B cell (primary cell): ENCODE measurements at places on chromosomes 2 and 18. TPM values are rescaled to one million over a fixed set of nuclear protein-coding genes. Genes with fewer than 3 reads are reported as not detected.

The RAX gene
- not detected in 2 replicates for total RNA-seq

The ALPP gene
- not detected in 2 replicates for total RNA-seq

The UGT1A4 gene
- not detected in 2 replicates for total RNA-seq

The DSC3 gene
- total RNA-seq: not detected in 2 replicates

The ANKRD36C gene
- total RNA-seq: 103 and 107 TPM in 2 replicates

The CHST10 gene
- total RNA-seq: 9.9 and 10.7 TPM in 2 replicates

The IGFBP5 gene
- not detected in 2 replicates for total RNA-seq

The TTN gene
- total RNA-seq: 46.4 and 52.7 TPM in 2 replicates

The IL36G gene
- not detected in 2 replicates for total RNA-seq

The CYP27C1 gene
- total RNA-seq: not detected in 2 replicates

The IL1RN gene
- not detected in 2 replicates for total RNA-seq

The COLEC11 gene
- total RNA-seq: not detected in 2 replicates

- no peak for DNase-seq
These were observed 100.5 kb upstream of the ODC1 start for GRCh38 chr2:10548626-10549025.

- DNase-seq: no peak
These were observed 21.4 kb downstream of the SP3 start for GRCh38 chr2:173943738-173944137.

GRCh38 chr2:187078297-187078696 lies 229.3 kb upstream of the ZSWIM2 start:
- no peak for DNase-seq

GRCh38 chr2:98881153-98881650 lies 54.8 kb downstream of the CRACDL start:
- no peak for DNase-seq

DNA sequence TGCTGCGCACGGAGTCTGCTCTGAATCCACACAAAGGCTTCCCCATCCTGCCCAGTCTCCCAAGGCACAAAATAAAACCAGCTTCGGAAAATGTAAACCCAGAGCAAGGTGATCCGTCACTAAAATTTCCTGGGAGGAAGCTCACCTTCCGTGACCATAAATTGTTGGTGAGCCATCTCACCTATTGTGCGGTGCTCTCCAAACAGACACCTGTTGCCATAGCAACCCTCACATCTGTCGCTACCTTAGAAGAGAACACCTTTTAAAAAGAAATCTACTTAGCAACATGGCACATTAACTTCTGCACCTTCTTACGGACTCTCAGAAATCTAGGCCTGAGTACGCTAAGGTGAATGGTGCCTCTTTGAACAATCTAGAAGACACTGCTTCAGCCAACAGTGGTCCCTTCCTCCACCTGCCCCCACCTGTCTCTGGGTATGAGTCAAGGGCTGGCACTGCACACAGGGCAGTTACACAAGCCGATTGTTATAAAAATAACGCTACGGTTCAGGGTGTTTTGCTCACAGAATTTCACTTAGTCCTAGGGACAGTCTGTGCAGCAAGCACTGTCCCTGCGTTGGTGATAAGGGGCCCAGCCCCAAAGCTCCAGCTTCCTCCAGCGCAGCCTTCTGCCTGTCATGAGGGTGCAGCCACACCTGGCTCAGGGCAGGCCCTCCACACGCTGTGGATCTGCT lies 114.9 kb upstream of the ID2 start:
- no peak for DNase-seq

GRCh38 chr2:238418196-238418998 lies 8.3 kb upstream of the ASB1 start:
- no peak for DNase-seq

GRCh38 chr2:203018181-203018580 lies 3.5 kb downstream of the NBEAL1 start:
- no peak for DNase-seq

DNA sequence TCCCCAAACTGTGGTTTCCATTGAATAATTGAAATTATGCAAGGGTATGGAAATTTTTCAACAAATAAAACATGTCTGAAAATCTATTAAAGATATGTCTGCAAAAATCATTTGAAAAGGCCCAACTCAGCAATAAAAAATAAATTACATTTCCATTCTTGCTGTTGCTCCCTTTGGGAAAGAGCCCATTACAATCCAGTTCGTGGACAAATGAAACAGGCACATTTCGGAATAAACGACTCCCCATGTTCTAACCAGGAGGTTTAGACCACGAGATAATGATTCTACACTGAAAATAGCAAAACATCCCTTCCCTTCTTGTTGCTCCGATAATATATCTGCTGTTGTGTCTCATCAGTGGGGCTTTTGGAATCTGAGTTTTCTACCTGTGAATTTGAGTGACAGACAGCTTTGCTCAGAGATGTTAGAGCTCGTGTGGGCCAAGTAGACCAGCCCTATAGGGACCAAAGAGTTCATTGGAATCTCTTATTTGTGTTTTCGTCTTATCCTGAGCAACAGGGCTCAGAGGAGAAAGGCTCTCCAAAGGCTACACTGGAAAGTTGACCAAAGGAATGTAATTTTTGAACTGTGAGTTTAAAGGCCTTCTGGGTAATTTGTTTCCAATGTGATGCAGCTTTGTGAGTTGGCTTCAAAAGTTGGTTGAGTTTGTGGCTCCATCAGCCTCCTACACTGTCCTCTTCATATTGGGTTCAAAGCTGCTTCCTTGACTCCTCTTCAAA lies 119.5 kb downstream of the ACTR3 start:
- DNase-seq: no peak

DNA sequence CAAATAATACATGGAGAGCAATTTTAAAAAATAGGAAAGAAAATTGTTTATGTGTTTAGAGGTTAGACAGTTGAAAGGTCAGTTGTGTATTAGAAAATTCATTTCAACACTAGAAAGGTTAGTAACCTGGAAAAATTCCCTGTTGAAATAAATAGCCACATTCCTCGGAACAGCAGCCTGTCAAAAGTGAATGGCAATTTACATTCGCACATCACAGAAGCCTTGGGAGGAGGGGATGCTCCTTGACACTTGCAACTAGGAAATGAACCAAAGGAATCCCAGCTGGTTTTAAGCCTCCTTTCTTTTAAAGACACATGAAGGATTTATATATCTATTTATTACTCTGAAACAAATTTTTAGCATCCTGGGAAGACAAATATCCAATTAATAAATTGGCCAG lies 653.5 kb upstream of the LRRTM4 start:
- DNase-seq: no peak

DNA sequence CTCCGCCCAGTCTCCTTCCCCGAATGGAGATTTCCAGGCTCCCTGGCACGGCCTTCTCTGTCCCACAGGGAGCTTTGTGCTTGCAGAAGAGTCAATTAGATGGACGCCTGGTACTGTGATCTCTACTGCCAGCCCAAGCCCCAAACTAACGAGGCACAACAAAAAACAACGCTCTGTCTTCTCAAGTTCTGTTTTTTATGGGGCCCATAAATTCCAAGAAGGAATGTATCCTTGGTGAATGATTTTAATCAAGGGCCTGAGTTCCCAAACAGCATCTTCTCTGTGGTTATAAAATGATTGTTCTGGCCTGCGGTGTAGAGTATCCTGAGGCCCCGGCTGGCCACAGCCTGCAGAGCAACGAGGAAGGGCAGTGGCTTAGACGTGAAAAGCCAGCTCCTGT lies 219.5 kb downstream of the CLIP4 start:
- no peak for DNase-seq

- no peak for DNase-seq
These were observed 111.6 kb downstream of the AGAP1 start for GRCh38 chr2:235605312-235606003.

- DNase-seq: no peak
These were observed 3.8 kb downstream of the PPP1CB start for GRCh38 chr2:28755421-28755820.

GRCh38 chr2:42270757-42271156 lies 90.3 kb downstream of the COX7A2L start:
- no peak for DNase-seq

- DNase-seq: no peak
These were observed 145.0 kb downstream of the CLIP4 start for GRCh38 chr2:29260142-29260772.

DNA sequence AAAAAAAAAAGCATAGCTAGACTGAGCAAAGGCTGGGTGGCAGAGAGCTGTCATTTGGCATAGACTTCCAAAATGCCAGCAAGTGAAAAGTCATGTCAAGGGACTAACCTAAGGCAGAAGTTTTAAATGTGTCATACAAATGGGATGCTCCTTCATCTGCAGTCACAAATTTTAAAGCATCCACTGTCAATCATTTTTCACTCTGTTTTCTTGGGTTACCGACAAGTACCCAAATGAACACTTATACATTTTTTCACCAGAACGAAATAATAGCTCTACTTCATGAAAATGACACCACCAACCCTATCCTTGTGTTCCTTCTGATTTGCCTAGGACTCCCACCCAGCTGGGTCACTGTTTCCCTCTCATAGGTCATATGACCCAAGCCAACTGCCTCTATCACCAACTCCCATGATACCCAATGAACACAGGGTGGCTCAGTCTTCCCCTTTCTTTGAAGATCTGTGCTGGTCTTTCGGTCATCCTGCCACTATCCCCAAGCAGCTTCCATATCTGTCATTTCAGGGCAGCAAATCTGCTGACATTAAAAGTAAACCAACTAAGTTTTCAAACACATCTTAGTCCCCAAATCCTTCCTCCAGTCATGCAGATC lies 21.5 kb downstream of the KLF7 start:
- DNase-seq: no peak

DNA sequence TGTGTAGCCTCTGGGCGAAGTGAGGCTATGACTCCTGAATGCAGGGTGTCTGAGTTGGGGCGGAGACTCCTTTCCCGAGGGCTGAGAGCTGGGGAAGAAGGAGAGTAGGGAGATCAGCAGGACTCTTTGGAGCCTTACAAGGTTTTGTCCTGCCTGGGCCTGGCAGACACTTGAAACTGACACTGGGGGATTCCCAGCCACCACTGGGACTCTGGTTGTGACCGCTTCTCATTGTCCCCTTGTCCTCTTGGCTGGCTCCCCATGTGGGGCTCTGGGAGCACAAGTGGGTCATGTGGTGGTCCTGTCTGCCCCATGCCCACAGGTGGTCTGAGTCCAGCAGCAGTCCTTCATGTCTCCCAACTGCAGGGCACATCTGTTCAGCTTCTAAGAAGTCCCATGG lies 78.2 kb upstream of the MGAT4A start:
- no peak for DNase-seq

DNA sequence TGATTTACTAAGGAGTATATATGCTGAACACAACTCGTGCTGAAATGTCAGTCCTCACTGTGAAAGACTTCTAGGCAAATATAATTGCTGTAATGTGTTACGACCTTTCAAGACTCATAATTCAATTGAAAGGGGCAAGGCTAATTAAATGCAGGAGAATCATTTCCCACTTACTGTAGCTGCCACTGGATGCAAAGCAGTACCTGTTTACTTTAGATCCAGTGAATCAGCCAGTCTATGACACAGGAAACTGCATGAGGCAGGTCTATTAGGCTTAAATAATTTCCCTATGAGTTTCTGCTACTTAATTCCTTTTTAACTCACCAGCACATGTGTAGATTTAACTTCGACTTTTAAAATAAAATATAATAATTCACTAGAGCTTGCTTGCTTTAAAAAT lies 125.6 kb downstream of the CTNNA2 start:
- DNase-seq: no peak

GRCh38 chr2:74086021-74086420 lies 61.7 kb downstream of the BOLA3 start:
- DNase-seq: no peak

DNA sequence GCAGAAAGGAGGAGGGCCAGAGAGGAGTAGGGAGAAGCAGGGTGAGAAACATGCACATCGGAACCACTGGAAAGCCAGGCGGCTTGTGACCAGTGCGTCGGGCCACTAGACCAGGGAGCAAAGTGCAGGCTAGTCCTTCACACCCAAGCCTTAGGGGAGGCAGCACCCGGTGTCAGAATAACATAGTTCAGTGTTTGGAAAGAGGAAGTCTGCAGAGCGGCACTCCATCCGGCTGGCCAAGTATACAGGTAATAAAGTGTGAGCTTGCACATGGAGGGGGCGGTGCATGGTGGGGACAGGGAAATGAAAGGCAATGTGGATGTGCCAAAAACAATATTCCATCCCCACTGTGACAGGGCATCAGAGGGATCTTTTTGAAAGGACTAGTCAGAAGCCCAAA lies 69.7 kb downstream of the ZNF521 start:
- DNase-seq: no peak

GRCh38 chr18:53946594-53946993 lies 277.9 kb downstream of the MBD2 start:
- no peak for DNase-seq

- DNase-seq: no peak
These were observed 244.1 kb downstream of the GBX2 start for GRCh38 chr2:235923859-235924674.

DNA sequence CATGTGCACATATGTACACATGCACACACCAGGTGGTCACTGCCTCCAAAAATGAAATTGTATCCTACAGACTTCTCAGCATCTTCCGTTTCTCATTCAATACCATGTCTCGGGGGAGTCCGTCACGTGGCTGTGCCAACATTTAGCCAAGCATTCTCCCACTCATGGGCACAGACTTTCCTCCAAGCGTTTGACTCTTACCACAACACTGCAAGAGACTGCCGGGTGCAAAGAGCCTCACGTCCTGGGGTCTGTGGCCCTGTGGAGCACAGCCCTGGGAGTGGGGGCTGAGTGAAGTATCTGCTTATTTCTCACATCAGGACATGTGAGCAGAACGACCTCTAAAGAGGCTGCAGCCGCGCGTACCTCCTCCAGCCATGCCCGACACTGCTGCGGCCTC lies 28.0 kb downstream of the HDAC4 start:
- no peak for DNase-seq

GRCh38 chr18:60372596-60372995 lies at the start of gene MC4R:
Gene MC4R, minus strand, starts transcription at chr18:60372775. Its CDS starts 426 bp downstream, at chr18:60372349.
- no peak for DNase-seq

DNA sequence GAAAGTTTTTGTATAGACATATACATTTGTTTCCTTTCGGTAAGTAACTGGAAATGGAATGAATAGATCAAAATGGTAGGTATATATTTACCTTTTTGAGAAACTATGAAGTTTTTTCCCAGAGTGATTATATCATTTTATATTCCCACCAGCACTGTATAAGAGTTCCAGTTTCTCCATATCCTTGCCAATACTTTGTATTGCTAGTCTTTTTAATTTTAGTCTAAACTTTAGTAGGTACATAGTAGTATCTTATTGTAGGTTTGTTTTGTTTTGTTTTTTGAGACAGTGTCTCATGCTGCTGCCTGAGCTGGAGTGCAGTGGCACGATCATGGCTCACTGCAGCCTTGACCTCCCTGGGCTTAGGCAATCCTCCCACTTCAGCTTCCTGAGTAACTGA lies 56.6 kb downstream of the AGPS start:
- no peak for DNase-seq

- no peak for DNase-seq
These were observed 34.4 kb upstream of the RPL37A start for GRCh38 chr2:216464104-216464720.

- DNase-seq: no peak
These were observed 94.0 kb upstream of the HNRNPA3 start for GRCh38 chr2:177118636-177119035.

DNA sequence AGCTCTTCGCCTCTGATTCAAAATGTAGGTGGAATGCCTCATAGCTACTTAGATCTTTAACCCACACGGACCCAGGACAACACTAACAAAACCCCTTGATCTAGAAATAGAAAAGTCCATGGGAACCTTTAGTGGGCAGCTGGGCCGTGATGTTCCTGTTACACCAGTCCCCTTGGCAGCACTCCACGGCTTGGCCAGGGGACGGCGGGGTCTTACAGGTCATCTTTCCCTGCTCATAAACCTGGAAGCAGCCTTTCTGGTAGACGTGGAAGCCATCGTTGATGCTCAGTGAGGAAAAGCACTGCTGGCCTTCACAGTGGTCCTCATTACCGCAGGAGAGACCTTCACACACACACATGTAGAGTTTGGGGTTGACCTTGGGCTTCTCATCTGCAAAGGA lies 95.9 kb downstream of the ACVR1 start:
- no peak for DNase-seq
